ENCODE measurements at places on chromosomes 7 and 10. TPM values are rescaled to one million over a fixed set of nuclear protein-coding genes. Genes with fewer than 3 reads are reported as not detected.

The ZNF239 gene
- 2.6 TPM for total RNA-seq

The COL17A1 gene
- 626 TPM for total RNA-seq

The ZNF680 gene
- total RNA-seq: 10.9 TPM

The ACHE gene
- total RNA-seq: not detected

The COL28A1 gene
- total RNA-seq: not detected

The SFRP5 gene
- total RNA-seq: not detected

The AKR1E2 gene
- 4.2 TPM for total RNA-seq

The WNT8B gene
- total RNA-seq: not detected

The SEMA3D gene
- 0.79 TPM for total RNA-seq

The RNF148 gene
- total RNA-seq: 0.26 TPM

The PAPSS2 gene
- 0.26 TPM for total RNA-seq

The CDNF gene
- total RNA-seq: 1.3 TPM

The GALNT17 gene
- not detected for total RNA-seq

The C7orf57 gene
- total RNA-seq: 2.4 TPM

The COX19 gene
- total RNA-seq: 17.5 TPM

The SLC13A1 gene
- not detected for total RNA-seq

The ARHGEF5 gene
- 14.3 TPM for total RNA-seq

The BHLHA15 gene
- total RNA-seq: 2.3 TPM

The SSC4D gene
- 1.3 TPM for total RNA-seq
